Activated CD8-positive, alpha-beta memory T cell treated with anti-CD3 and anti-CD28 coated beads for 1 hour (primary cell): ENCODE measurements at places on chromosomes 2 and 18.

GRCh38 chr2:23296691-23297090 lies 88.3 kb upstream of the KLHL29 start:
- no peak for DNase-seq

- no peak for DNase-seq
Measured at GRCh38 chr2:108414945-108415344, 34.1 kb upstream of the GCC2 start.

- DNase-seq: no peak
Measured at GRCh38 chr2:240705204-240705791, 13.6 kb downstream of the AQP12A start.

- no peak for DNase-seq
Measured at GRCh38 chr2:43223521-43224001, 2.8 kb downstream of the ZFP36L2 start.

DNA sequence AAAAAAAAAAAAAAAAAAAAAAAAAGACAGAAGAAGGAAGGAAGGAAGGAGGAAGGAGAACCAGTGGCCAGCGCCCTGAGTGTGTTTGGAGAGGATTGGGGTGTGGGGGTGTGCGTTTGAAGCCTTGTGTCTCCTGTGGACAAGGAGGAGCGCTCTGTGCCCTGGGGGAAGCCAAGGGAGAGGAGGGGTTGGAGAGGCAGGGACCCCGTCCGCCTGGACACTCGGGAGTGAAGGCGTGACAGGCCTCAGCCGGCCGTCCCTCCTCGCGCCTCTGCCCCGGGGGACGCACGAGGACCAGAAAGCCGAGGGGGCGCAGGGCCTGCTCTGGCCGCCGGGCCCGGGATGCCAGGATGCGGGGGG lies 44.9 kb downstream of the SERTAD2 start:
- no peak for DNase-seq

DNA sequence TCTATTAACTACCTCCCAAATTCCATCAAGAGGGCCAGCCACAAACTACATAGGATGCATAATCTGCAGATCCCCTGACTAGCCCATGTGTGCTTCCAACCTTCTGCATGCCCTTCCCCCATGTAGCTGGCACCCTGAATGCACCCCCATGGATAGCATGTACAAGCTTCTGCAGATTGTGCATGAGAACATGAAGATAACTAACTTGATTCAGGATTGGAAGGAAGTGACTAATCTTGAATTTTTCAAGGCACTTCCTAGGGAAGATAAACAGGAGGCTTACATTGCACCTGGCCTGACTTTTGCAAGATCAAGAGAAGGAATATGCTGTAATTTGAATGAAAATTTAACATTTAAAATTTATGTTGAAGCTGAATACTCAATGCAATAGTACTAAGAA lies 66.7 kb downstream of the CDC42EP3 start:
- no peak for DNase-seq

DNA sequence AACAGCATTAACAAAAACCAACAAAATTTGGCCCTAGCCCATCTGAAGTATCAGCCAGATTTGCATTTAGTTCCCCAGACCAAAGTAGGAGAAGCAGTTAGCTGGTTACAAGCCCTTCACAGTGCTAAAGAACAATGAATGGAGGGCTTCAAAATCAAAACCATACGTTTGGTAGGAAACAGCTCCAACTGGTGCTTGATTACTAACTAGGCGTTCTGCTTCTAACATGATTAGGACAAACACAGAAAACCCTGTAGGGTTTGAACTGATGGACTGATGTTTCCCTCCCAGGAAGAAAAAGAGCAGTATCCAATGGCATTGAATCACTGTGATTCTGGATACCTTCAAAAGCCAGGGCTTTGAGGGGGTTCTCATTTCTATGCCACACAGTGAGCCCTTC lies 20.5 kb upstream of the STAT4 start:
- no peak for DNase-seq

- DNase-seq: no peak
Measured at GRCh38 chr18:38427234-38427633, 861.6 kb upstream of the CELF4 start.
